ENCODE measurements at places on chromosomes 11 and 22. TPM values are rescaled to one million over a fixed set of nuclear protein-coding genes. Genes with fewer than 3 reads are reported as not detected.

Gene LRRC75B
- total RNA-seq: 10.1 TPM

Gene KLHL35
- 1.7 TPM for total RNA-seq

Gene MPPED2
- total RNA-seq: under 0.01 TPM

Gene NLRP6
- total RNA-seq: not detected

Gene DBX1
- total RNA-seq: not detected

Gene GLYAT
- not detected for total RNA-seq

Gene MFNG
- under 0.01 TPM for total RNA-seq

Gene LGR4
- total RNA-seq: 11.0 TPM

Gene OSBP2
- total RNA-seq: 4.0 TPM

Gene IL10RA
- 0.50 TPM for total RNA-seq

Gene PRRG4
- total RNA-seq: 0.12 TPM

Gene DENND6B
- total RNA-seq: 1.5 TPM

Gene PLA2G3
- total RNA-seq: 0.33 TPM

Gene BRSK2
- 0.50 TPM for total RNA-seq

Gene POTEH
- not detected for total RNA-seq

Gene TRIM29
- total RNA-seq: 0.11 TPM

Gene CELSR1
- 5.4 TPM for total RNA-seq

Gene SIAE
- total RNA-seq: 21.5 TPM

Gene RAPSN
- total RNA-seq: not detected

Gene CHEK2
- total RNA-seq: 20.6 TPM

Gene VPREB1
- total RNA-seq: not detected

Gene SCGB1A1
- not detected for total RNA-seq

Gene FAM180B
- total RNA-seq: 0.12 TPM

Gene MRGPRX4
- not detected for total RNA-seq

Gene NXPE2
- total RNA-seq: under 0.01 TPM

Gene C11orf97
- total RNA-seq: not detected

Gene TMEM151A
- total RNA-seq: 0.11 TPM

Gene FLRT1
- total RNA-seq: 0.12 TPM

All from uterine smooth muscle cell (primary cell).